Dermis microvascular lymphatic vessel endothelial cell (primary cell): ENCODE measurements at places on chromosomes 1 and 21. TPM values are rescaled to one million over a fixed set of nuclear protein-coding genes. Genes with fewer than 3 reads are reported as not detected.

The UBE2U gene
- total RNA-seq = 0.13 TPM in 1 of 2 replicates, not detected in the other

The FAM3B gene
- not detected in 2 replicates for total RNA-seq

The SH2D5 gene
- total RNA-seq = 0.25 and 0.26 TPM in 2 replicates

The SYNC gene
- total RNA-seq = 11.7 and 14.7 TPM in 2 replicates

The ZBED6 gene
- total RNA-seq = 11.7 and 14.5 TPM in 2 replicates

The CLEC20A gene
- total RNA-seq = not detected in 2 replicates

The ADAM30 gene
- total RNA-seq = not detected in 2 replicates

The TEDDM1 gene
- total RNA-seq = not detected in 2 replicates

The MROH9 gene
- total RNA-seq = not detected in 2 replicates

The S100A1 gene
- total RNA-seq = not detected in 2 replicates

The POTED gene
- not detected in 2 replicates for total RNA-seq

The AMPD1 gene
- not detected in 2 replicates for total RNA-seq

The MANEAL gene
- 0.64 and 1.6 TPM in 2 replicates for total RNA-seq

The PTGS2 gene
- 2.2 and 19.5 TPM in 2 replicates for total RNA-seq

The FAM163A gene
- total RNA-seq = 0.13 and 0.51 TPM in 2 replicates

The DYNLT5 gene
- 0.51 and 0.77 TPM in 2 replicates for total RNA-seq

The RXFP4 gene
- not detected in 2 replicates for total RNA-seq

The C8B gene
- not detected in 2 replicates for total RNA-seq

The FAM72B gene
- total RNA-seq = 2.3 and 3.0 TPM in 2 replicates

The CD1D gene
- total RNA-seq = 0.13 TPM in 1 of 2 replicates, not detected in the other

The SLC26A9 gene
- not detected in 2 replicates for total RNA-seq

The AVPR1B gene
- total RNA-seq = not detected in 2 replicates
